Fibroblast of skin of right biceps (primary cell): ENCODE measurements at places on chromosomes 1 and 21.

GRCh38 chr1:18783705-18784481 lies 75.6 kb downstream of the TAS1R2 start:
- DNase-seq = no peak

- no peak for DNase-seq
Observed at GRCh38 chr1:232834066-232834465, 28.9 kb downstream of the MAP10 start.

- DNase-seq = no peak
Observed at GRCh38 chr21:29362758-29363157, 64.0 kb downstream of the BACH1 start.

DNA sequence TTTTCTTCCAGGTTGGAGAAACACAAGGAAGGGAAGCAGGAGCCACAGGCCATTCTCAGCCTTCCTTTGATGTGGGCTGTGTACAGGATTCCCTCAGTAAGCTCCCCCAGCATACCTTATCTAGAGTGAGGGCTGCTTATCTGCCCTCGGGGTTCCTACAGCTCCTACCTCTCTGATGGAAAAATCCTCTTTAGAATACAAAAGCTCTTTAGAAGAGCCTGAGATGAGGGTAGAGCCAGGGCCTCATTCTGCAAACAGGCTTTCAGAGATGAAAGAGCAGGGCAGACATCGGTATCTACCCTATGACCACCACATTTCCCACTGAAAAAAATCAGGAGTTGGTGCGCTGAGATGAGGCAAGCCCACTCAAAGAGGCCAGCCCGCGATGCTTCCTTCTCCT lies 85.1 kb downstream of the PLPP3 start:
- no peak for DNase-seq

DNA sequence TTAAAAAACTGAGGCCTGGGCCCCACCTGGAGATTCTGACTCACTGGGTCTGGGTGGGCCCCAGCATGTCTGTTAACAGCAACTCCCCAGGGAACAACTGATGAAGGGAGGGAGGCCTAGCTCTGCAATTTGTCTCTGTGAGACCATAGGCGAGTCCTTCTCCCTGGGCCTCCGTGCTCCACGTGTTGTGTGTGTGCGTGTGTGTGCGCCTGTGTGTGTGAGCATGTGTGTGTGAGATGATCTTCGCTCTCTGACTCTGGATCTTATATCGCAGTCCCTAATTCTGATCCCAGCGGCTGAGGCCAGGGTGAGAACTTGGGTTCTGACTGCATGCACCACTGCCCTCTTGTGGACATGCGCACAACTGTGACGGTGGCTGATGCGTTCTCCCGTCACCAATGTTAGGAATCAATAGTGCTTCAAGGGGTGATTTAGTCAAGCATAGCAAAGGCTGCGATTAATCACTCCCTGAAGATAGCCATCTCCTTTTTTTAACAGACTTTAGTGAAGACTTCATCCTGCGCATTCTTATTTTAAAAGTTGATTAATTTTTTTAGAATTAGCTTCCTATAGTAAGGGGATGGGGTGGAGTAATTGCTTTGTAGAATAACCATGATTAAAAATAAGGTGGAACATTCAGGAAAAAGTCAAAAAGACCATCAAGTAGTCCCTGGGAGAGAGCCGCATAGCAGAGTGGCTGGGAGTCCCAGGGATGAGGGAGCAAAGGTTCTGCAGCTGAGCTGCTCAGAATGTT lies 62.4 kb upstream of the USP24 start:
- peak; percentile 74 for DNase-seq

DNA sequence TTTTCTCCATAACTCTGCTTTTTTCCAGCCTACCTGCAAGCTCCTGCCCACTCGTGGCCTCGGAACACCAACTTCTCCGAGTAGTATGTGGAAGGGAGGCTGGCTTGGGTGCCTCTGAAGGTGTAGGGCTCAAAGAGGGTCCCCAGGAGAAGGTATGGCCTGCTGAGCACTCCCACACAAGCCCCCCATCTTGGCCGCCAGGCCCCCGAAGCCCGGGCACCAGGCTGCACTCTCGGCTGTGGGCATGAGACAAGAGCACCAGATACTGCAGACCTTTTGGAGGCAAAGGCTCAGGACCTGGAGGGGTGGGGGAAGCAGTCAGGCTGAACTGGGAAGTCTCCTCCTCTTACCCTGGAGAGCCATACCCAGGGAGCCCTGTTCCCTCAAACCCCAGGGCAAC lies 1.7 kb downstream of the ZNF692 start:
- DNase-seq = no peak

DNA sequence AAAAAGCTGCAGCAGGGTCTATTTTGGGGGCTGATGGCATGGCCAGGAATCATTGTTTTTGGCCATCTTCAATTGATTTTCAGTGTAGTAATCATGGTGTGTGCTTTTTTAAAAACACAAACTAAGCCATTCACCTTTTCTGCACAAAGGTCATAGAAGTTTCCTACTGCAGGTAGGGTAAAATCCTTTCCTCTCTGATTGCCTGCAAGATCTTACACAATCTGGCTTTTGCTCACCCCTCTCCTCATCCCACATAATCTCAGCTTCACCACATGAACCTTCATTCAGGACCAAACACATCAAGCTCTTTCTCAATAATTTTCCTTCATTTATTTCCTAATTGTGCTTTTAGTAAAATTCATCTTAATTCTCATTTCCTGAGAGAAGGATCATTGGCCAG lies 38.3 kb upstream of the GBP5 start:
- no peak for DNase-seq

GRCh38 chr1:205595435-205595834 lies 36.4 kb downstream of the ELK4 start:
- no peak for DNase-seq

DNA sequence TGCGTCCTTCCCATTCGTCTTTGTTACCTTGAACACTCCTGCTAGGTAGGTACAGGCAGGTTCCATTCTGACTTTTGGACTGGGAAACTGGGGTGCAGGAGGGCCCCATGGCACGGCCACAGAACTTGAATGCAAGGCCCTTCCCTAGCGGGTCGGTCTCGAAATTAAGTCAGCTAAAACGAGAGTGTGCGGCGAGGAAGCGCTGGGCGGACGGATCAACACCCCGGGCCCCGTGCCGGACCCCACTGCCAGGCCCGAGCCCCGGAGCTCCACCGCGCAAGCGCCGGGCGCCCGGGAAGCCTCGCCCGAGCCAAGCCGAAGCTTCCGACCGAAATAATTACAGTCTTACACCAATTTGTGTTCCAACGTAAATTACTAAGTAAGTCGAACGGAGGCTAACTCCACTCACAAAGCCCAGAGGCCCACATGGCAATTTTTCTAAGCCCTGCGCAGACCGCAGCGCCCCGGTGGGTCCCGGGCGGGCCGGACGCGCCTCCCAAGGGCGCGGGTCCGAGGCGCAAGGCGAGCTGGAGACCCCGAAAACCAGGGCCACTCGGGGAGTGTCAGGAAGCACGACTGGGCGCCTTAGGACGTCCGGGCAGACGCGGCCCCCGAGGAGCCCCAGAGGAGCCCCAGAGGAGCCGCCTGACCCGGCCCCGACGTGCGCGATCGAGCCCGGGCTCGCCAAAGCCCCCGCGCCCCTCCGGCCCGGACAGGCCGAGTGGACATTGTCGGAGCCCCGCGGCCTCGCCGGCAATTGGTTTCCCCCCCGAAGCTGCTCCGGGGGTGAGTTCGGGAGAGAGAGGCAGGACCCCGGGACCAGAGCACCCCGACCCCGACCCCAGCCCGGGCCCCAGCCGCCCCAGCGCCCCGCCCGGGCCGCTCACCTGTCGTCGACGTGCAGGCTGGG lies 624 bp downstream of the RIPK4 start:
- peak; percentile 13 for DNase-seq

GRCh38 chr1:245645406-245645805 lies 490.6 kb downstream of the KIF26B start:
- no peak for DNase-seq

GRCh38 chr1:119896303-119896702 lies at the start of gene ADAM30:
ADAM30 (minus strand) TSS chr1:119896515; CDS start chr1:119896336, 179 bp downstream.
- DNase-seq = no peak

DNA sequence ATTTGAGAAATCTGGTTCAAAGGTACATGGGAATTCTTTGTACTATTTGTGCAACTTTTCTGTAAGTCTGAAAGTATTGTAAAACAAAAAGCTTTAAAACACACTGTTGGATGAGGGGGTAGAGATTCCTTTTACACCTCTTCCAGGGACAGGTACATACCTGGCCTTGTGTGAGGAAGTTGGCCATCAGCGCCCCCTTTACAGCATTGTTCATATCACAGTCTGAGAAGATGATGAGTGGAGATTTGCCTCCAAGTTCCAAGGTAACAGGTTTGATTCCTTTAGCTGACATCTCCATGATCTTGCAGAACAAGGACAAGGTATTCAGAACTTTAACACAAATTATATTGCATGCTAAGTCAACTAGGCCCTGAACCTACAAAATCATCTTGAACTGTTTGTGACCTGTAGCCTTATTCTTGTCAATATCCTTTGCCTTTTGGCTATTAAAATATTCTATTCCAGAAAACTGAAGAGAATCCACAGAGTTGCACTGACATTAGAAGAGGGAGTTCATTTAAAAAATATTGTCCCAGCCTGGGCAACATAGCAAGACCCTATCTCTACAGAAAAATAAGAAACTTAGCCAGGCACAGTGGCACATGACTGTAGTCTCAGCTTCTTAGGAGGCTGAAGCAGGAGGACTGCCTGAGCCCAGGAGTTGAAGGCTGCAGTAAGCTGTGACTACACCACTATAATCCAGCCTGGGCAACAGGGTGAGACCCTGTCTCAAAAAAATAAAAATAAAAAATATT lies 18.9 kb downstream of the ALDH9A1 start:
- no peak for DNase-seq

- DNase-seq = peak; percentile 60
Observed at GRCh38 chr1:33966346-33967141, 102.7 kb downstream of the HMGB4 start.

DNA sequence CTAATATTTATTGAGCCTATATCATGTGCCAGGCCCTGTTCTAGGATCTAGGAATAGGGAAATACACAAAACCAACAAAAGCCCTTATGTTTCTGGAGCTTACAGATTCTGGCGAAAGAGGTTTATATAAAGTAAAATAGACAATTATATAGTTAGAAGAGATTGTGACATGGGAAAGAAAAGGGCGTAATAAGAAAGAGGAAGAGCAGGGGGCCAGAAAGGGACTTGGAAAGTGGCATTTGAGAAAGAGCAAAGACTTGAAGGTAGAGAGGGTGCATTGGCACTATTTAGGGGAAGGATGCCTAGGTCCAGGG lies 322.5 kb upstream of the FAM78B start:
- DNase-seq = no peak

- DNase-seq = no peak
Observed at GRCh38 chr1:226546926-226547325, 1.6 kb upstream of the STUM start.

- peak; percentile 14 for DNase-seq
Observed at GRCh38 chr1:246069581-246069980, 437.5 kb downstream of the SMYD3 start.

DNA sequence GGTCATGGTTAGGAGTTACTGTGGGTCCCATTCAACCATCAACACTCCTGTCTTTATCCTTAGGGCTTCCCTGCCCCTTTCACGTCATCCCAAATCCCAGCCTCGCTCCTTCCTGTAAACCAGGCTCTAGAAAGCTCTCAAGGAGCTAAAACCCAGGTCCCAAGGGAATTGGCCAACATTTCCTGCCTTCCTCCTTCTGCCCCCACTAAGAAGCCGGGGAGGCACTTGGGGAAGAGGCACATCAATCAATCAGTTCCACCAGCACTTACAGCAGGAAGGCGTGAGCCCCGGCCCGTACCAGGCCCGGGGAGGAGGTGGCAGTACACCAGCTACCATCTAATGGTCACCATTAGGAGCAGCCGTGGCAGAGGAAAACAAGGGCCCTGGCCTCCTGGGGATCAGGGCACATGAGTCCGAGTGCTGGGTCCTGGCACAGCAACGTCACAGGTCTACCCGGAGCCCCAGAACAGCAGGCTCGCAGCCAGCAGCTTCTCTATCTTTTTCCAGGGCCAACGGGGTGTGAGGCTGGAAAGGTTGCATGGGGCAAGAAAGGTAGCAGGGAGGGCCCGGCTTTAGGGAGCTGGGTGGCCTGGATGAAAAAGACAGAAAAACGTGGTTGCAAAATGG lies 108.6 kb downstream of the CASZ1 start:
- DNase-seq = peak; percentile 64

- DNase-seq = no peak
Observed at GRCh38 chr1:208139434-208140045, 104.6 kb downstream of the PLXNA2 start.

- no peak for DNase-seq
Observed at GRCh38 chr21:41667136-41667535, 99.7 kb downstream of the RIPK4 start.

- peak; percentile 40 for DNase-seq
Observed at GRCh38 chr1:43348809-43349593, 9.8 kb upstream of the CDC20 start.

GRCh38 chr1:36562181-36562685 lies 79.5 kb upstream of the CSF3R start:
- no peak for DNase-seq

DNA sequence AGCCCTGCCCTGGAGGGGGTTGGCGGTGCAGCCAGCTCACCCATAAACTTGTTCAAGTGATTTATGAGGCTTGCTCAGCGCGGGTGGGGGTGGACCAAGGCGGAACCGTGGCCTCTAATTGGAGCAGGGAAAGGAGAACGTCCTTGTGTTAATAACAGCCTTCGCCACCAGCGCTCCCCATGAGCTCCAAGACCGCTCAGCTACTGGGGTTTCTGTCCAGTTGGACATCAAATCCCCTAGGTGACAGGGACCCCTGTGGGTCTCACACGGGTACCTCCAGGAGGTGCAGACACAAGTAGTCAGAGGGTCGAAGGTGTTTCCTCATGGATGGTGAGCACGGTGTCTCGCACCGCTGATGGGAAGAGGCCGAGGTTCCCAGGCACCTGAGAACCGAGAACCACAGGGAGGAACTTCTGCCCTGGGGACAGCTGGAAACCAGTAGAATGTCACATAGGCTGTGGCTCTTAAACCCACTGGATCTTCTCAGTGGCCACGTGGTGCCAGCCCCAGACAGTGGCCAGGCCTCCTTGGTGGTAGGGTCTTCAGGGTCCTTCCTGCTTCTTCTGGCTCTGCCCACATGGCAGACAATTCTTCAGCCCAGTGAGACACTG lies 3.7 kb upstream of the ACTRT2 start:
- no peak for DNase-seq

DNA sequence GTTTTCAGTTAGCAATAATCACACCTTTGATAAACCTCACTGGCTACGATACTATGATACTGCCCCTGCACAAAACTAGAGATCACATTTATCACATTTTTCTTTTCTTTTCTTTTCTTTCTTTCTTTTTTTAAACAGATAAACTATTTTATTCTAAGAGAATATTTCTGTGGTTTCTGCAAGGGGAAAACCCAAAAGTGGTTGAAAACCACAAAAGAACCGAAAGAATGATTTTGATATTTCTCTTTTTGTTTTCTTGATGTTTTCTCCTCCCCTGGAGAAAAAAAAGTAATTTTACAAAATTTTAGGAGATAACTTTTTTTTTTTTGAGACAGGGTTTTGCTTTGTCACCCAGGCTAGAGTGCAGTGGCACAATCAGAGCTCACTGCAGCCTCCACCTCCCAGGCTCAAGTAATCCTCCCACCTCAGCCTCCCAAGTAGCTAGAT lies 18.4 kb upstream of the FRRS1 start:
- DNase-seq = no peak

GRCh38 chr1:78038071-78038470 lies 7.7 kb upstream of the GIPC2 start:
- peak; percentile 10 for DNase-seq
